ENCODE measurements at places on chromosomes 1 and 21. TPM values are rescaled to one million over a fixed set of nuclear protein-coding genes. Genes with fewer than 3 reads are reported as not detected.

The LMOD1 gene
- total RNA-seq: 5.9 TPM

The RGSL1 gene
- not detected for total RNA-seq

The KCNE2 gene
- not detected for total RNA-seq

DNA sequence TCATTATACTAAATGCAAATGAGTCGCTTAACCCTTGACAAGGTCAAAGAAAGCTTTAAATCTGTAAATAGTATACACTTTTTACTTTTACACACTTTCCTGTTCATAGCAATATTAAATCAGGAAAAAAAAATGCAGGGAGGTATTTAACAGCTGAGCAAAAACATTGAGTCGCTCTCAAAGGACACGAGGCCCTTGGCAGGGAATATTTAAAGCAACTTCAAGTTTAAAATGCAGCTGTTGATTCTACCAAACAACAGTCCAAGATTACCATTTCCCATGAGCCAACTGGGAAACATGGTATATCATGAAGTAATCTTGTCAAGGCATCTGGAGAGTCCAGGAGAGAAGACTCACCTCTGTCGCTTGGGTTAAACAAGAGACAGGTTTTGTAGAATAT lies 62.7 kb downstream of the CAPN2 start:
- no peak for DNase-seq

GRCh38 chr1:147808025-147808424 lies 47.6 kb upstream of the GJA5 start:
- no peak for DNase-seq

- DNase-seq: no peak
Measured at GRCh38 chr1:40851643-40852042, 10.5 kb downstream of the CITED4 start.

- peak; percentile 84 for DNase-seq
Measured at GRCh38 chr1:24727501-24728216, 17.6 kb upstream of the CLIC4 start.

DNA sequence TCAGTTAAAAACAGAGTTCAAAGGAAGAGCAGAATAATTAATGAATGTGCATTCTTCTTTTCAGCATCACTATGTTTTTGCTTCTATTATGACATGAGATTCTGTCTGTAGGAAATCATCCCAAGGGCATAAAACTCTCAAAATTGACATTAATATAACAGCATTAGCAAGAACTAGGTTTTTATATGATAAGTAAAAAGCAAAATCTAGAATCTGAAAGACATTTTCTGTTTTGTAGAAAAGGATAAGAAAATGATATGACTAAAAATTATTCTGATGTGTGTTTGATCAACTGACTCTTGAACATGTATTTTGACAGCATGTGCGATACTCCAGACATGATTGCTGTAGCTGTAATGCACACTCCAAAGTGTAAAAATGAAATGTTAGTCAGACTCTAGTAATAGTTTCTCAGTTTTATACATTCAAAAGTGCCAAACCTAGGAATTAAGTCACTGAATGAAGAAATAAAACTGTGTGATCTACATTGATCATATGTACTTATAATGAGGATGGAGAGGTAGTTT lies 197.3 kb downstream of the NCAM2 start:
- no peak for DNase-seq

DNA sequence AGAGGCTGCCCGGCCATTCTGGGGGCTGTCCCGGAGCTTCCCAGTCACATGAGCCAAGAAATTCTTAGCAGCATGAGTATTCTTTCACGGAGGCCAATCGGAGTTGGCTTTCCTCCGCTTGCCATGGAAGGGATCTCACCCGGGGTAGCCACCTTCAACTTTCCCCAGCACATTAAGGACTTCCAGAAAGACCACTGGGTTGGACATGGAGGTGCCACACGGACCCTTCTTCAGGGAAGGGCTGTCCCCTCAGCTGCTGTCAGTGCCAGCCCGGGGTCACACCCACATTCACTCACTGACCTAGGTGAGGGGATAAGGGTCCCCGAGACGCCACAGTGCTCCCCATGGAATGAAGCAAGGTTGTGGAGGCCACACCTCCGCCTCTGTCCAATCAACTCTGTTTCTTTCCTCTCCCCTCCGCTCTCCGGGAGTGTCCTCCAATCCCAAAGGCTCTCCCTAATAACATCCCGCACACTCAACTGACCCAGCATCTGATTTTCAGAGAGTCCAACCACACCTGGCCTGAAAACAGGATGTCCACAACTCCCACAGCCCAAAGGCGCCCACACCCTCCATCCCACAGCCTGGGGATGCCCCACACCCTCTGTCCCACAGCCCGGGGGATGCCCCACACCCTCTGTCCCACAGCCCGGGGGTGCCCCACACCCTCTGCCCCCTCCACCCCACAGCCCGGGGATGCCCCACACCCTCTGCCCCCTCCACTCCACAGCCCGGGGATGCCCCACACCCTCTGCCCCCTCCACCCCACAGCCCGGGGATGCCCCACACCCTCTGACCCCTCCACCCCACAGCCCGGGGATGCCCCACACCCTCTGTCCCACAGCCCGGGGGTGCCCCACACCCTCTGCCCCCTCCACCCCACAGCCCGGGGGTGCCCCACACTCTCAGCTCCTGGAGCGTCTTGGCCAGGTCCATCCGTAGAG lies 19.4 kb downstream of the RSPH1 start:
- DNase-seq: no peak

- DNase-seq: no peak
Measured at GRCh38 chr1:117267232-117267774, 56.6 kb upstream of the VTCN1 start.

DNA sequence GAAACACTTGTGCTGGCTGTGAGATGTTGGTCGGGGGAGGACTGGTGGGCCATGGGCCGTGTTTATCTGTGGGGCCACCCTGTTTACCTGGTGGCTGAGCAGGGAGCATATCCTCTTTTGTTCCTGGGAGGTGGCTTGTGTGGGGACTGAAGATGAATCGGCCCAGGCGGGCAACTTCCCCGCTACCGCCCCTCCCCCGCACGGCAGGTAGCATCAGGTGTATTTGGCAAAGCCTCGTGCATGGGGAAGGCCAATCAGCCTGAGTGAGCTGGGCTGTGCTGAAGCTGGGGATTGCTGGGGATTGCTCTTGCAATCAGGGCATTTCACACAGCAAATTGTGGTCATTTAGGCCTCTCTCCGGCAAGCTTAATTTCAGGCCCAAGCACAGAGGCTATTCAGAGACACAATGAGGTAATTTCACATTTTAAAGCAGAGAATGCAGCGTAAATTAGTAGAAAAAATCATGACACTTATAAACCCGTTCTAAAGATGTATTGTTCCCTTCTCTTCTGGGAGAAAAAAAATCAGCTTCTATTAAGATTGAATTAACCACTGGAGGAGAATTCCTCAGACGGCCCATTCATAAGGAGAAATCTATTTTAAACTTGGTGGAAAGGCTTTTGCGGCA lies 197.7 kb upstream of the POU3F1 start:
- no peak for DNase-seq

Measured in heart left ventricle (tissue), 16 donors.